ENCODE measurements at places on chromosomes 11 and 22.

- no peak for DNase-seq
Measured at GRCh38 chr22:44085743-44086270, 61.7 kb downstream of the PARVB start.

DNA sequence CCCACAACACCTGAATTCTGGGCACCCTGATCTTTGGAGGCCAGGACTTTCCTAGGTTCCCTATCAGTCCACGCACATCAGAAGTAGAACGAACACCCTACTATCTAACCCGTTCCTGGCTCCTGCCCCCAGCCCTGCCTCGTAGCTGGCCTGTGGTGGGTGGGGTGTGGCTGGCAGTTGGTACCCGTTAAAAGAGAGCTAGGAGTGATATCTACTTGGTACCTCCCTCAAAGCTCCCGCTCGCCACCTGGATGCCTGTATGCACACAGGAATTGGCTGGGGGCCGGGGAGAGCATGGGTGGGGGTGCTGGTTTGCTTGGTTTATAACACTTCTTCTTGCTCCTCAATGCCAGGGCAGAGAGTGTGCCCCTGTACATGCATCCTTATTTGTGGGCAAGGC is 14.0 kb upstream of the NECTIN1 start:
- DNase-seq, result no peak

GRCh38 chr11:119337581-119338317 is 2.9 kb downstream of the C1QTNF5 start:
- no peak for DNase-seq

GRCh38 chr11:130474637-130475400 is 26.4 kb downstream of the ADAMTS15 start:
- DNase-seq, result no peak

DNA sequence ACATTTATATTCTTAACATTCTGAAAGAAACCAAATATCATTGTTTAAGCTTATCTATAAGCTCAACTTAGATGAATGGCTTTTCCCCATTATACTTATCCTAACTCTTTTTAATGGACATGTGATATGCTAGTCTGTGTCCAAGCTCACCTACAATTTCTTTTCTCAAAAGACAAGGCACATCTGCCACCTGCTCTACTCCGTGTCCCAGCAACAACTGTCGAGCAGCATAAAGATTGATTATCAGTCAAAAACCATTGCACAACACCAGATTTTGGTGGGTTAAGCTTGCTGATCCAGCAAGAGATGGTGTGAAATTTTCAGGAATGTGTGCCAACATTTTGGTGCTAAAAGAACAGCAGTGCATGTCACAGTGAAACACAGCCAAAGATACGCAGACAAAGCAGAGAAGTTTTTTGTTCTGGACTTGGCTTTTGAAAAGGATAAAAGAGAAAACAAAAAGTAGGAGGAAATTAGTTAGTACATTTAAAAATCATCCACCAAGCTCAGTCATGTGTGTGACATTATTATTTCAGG is 65.8 kb downstream of the DCDC1 start:
- DNase-seq, result no peak

DNA sequence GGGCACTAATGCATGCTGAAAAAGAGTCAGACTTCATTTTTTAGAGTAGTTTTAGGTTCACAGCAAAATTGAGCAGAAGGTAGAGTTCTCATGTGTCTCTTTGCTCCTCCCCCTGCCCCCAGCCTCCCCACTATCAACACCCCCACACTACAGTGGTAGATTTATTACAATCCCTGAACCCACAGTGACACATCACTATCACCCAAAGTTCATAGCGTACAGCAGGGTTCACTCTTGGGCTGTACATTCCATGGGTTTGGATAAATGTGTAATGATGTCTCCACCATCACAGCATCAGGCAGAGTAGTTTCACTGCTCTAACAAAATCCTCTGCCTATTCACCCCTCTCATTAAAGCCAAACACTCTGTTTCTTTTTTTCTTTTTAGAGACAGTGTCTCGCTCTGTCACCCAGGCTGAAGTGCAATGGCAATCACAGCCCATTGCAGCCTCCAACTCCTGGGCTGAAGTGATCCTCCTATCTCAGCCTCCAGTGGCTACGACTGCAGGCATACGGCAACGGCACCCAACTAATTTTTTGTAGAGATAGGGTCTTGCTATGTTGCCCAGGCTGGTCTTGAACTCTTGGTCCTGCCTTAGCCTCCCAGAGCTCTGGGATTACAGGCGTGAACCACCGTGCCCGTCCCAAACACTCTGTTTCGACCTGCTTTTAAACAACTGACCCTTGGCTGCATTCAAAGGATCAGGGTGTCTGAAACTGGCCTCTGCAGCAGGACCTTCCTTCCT is 4.1 kb downstream of the BEST1 start:
- no peak for DNase-seq

DNA sequence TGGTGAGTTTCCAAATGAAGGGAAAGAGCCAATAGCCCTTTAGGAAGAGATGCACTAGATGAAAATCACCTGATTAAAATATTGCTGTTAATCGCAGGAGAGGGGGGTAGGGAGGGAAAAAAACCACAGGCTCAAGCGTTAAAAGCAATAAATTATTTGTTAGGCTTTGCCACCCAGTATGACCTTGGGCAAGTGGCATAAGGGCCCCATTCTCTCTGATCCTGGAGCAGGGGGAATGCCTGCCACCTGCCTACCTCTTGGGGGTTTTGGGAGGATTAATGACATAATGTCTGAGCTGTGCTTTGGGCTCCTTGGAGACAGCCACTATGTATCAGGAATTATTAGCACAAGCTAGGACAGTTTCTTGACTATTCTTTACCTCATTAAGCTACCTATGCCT is 80.0 kb downstream of the ZNRF3 start:
- DNase-seq, result no peak

DNA sequence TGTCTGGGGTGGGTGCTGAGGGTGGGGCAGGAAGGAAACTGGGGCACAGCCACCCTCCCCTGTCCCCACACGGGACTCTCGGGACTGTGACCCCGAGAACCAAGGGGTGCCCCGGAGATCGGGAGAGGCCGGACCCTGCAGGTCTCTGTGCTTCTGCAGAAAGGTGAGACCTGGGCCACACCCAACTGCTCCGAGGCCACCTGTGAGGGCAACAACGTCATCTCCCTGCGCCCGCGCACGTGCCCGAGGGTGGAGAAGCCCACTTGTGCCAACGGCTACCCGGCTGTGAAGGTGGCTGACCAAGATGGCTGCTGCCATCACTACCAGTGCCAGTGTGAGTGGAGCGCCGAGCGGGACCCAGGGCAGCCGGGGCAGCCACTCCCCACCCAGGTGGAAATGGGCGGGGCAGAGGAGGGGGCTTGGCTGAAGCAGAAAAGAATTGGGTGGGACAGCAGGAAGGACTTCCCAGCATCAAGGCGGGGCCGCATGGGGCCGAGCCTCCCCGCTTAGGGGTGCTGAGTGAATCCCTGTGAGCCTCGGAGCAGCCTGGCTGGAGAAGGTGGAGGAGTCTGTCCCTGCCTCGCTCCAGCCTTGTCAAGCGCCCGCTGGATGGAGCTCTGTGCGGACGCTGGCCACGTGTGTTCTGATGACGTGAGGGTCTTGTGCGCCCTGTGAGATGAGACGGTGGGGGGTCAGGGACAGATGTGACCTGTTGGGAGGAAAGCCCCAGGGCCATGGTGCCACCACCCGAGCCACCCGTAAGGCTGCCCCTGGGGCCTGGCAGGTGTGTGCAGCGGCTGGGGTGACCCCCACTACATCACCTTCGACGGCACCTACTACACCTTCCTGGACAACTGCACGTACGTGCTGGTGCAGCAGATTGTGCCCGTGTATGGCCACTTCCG is 29.3 kb upstream of the MUC5B start:
- no peak for DNase-seq

- no peak for DNase-seq
Measured at GRCh38 chr22:46638601-46639431, 18.6 kb downstream of the GRAMD4 start.

GRCh38 chr11:110497231-110497978 is 67.7 kb downstream of the FDX1 start:
- no peak for DNase-seq

DNA sequence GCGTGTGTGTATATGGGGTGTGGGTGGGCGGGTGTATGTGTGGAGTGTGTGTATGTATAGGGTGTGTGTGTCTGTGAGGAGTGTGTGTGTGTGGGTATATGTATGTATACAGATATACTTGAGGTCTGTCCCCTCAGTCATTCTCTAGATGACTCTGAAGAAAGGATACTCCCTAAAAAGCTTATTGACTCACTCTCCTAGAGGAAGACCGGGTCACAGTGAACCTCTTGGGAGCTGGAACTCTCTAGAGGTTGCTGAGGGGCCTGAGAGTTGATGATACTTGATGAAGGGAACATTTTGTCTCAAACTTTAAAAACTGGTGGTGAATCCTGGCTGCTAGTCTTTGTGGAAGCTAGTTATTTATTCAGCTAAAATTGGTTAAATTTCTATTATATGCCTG is 15.1 kb downstream of the STX3 start:
- no peak for DNase-seq

- DNase-seq, result no peak
Measured at GRCh38 chr11:69896250-69896649, 77.0 kb upstream of the FGF3 start.

- no peak for DNase-seq
Measured at GRCh38 chr22:33971561-33971961, 51.3 kb upstream of the LARGE1 start.

GRCh38 chr22:28430466-28431025 is 249.1 kb downstream of the TTC28 start:
- DNase-seq, result no peak

- DNase-seq, result no peak
Measured at GRCh38 chr11:61742391-61742790, 10.0 kb upstream of the MYRF start.

DNA sequence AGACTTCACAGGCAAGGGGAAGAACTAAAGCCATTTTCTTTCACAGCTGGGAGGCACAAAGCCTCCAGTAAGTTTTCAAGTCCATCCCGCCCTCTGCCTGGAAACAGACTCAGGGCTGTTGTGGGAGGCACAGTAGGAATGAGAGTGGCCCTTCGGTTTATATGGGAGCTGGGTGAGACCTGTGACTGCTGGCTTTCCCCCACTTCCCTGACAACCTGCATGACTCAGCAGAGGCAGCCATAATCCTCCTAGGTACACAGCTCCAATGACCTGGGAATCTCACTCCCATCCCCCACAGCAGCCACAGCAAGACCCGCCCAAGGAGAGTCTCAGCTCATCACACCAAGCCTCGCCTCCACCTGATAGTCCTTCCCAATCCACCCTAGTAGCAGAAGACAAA is 12.1 kb upstream of the TMEM45B start:
- DNase-seq, result no peak

GRCh38 chr11:8721609-8722500 is 39.3 kb downstream of the RPL27A start:
- no peak for DNase-seq

DNA sequence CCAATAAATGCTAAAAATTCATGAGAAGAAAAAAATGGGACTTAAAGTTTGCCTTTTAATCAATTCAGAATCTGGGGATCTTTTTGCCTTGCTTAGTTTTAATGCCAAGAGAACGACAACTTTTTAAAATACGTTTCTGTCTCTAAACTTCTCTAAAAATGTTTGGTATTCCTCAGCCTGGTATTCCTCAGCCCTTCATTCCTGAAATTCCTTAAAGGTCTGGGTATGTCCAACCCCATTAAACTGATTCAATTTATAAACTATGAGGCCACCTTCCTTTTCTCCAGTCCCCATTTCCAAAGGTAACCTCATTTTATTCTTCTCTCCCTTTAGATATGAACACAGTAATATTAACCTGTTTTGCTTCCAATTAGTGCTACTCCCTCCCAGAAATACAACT is 16.6 kb downstream of the POLA2 start:
- DNase-seq, result no peak

DNA sequence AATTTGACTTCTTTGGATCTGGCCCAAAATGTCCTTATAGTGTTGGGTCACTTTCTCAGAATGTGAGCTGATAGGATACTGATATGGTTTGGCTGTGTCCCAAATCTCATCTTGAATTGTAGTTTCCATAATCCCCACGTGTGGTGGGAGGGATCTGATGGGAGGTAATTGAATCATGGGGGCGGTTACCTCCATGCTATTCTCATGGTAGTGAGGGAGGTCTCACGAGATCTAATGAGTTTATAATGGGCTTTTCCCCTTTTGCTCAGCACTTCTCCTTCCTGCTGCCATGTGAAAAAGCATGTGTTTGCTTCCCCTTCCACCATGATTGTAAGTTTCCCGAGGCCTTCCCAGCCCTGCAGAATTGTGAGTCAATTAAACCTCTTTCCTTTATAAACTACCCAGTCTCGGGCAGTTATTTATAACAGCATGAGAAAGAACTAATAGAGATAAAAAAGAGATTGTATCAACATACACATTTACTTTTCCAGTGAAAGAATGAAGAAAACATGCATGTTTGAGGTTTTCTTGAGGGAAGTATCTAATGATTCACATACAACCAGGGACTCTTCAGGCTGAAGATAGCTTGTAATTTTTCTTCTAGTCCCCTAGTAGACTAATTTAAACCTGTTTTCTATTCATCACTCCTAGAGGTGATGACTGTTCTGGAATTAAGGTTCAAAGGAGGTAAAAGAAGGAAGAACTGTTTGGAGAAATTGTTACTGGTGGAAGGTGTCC is 17.3 kb upstream of the CSTF3 start:
- DNase-seq, result no peak

- DNase-seq, result no peak
Measured at GRCh38 chr11:95095858-95096587, 6.4 kb downstream of the ENDOD1 start.

- DNase-seq, result no peak
Measured at GRCh38 chr11:103842795-103843194, 193.6 kb upstream of the DDI1 start.

GRCh38 chr11:56910785-56911184 is 77.9 kb upstream of the OR5AK2 start:
- no peak for DNase-seq

DNA sequence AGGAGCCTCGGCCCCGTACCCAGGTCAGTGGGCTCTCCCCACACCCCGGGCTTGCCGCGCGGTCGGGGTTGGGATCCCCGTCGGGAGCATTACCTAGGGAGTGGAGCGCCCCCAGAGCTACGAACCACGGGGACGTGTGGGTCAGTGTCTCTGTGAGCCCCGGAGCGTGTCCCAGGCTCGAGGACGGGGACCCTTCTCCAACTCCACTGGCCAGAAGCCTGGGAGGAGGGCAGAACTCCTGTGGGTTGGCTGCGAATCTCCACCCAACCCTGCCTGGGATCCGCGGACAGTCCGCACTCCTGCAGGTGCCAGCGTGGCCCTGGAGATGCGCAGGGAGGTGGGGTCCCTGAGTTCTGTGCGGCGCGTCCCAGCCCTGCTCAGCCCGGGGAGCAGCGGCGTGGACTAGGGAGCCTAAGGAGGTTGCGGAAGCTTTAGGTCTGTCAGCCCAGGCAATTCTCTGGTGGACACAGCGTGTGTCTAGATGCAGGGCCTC is 346 bp downstream of the PPFIBP2 start:
- no peak for DNase-seq

- DNase-seq, result no peak
Measured at GRCh38 chr11:123457187-123457770, 27.2 kb downstream of the GRAMD1B start.

GRCh38 chr11:123690485-123690884 is 36.1 kb upstream of the SCN3B start:
- DNase-seq, result no peak

GRCh38 chr11:71542879-71543777 is 5.1 kb upstream of the KRTAP5-9 start:
- no peak for DNase-seq
